Activated T-helper 1 cell treated with anti-CD3 and anti-CD28 coated beads, Interleukin-2, amount 50 U/mL, for 16 hours (primary cell): ENCODE measurements at places on chromosomes 4 and X.
A peak's percentile ranks its signal among the peaks of the same experiment; 100 is the strongest.

GRCh38 chr4:150167054-150167453 lies 88.8 kb downstream of the DCLK2 start:
- DNase-seq: no peak

- DNase-seq: no peak
Observed at GRCh38 chr4:158543191-158543590, 21.5 kb downstream of the RXFP1 start.

- no peak for DNase-seq
Observed at GRCh38 chr4:182286931-182287330, 43.7 kb downstream of the TENM3 start.

DNA sequence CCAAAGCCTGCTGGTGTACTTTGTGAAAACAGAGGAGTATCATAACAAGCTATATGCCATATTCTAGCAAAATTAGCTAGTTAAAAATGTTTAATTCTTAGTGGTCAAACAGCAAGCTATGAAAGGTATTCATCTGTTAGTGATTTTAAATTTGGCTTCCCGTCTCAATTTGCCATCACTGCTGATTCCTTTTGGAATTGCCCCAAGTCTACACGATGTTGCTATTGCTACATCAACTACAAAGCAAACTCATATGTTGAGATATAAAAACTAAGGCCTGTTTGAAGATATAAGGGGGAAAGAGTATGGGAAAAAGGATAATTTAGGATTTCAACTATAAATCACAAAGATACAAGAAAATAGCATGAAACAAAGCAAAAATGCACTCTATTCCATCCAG lies 146.1 kb downstream of the COL25A1 start:
- DNase-seq: no peak

DNA sequence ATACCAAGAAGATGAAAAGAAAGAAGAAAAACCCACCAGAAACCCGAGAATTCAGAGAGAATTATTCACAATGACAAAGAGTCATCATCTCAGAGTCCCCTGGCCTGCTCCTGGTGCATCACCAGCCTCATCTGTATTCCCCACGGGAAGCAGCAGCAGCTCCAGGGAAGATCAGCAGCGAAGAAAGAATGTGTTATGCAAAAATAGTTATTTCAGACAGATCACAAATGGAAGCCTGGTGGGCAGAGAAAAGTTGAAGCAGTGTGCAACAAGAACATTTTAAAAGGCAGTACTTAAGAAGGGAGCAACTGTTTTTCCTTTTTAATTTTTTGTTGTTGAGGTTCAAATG lies 189.2 kb downstream of the PPP3CA start:
- no peak for DNase-seq

GRCh38 chr4:185742766-185743165 lies 69.2 kb downstream of the SORBS2 start:
- DNase-seq: no peak

DNA sequence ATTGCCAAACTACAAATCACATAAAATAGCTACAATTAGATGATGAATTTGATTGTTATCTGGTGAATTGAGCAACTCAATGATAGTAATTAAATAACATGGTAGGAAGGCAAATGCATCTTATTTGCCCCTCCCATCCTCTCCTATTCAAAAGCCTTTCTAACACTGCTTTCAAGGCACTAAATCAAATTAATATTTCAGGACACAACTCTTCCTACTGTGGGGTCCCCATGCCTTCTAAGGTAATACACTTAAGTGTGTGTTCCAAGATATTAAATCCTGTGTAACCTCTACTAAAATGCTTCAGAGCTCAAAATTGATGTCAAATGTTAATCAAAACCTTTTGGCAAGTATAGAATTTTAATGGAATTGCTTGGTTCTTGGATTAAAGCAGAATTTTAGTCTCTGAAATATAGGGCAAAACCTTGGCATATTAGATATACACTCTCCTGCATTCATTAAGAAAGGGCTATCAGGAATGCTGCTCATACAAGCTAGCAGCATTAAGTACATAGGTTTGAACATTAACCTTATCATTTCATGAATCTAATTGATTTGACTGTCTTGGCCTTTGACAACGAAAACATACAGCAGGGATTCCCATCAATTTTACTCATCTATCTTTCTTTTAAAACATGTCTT lies 371.8 kb upstream of the GALNTL6 start:
- no peak for DNase-seq

- peak; percentile 2 for DNase-seq
Observed at GRCh38 chr4:153205757-153206156, 1.5 kb downstream of the TRIM2 start.

DNA sequence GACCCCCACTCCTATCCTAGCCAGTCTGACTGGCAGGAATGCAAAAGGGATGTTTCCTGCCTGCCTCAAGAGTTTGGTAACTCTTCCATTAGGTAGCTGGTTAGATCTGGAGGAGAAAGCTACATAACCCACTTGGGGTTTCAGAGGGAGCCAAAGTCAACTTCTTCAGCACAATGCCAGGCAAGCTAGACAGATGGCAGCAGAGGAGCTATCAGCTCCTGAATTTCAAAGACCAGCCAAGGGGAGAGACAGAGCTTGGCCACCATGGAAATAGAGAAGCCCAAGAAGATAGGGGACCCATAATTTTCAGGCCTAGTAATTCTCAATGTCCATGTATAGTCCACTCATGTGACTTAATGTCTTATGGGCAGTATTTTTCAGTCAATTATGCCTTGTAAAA lies 56.4 kb downstream of the PGRMC1 start:
- DNase-seq: no peak

- DNase-seq: no peak
Observed at GRCh38 chr4:90099812-90100211, 27.4 kb upstream of the CCSER1 start.
